ENCODE measurements at places on chromosomes 12 and 14. TPM values are rescaled to one million over a fixed set of nuclear protein-coding genes. Genes with fewer than 3 reads are reported as not detected.

ITGA7 gene
- total RNA-seq, result 3.1 TPM

CCT2 gene
- 152 TPM for total RNA-seq

CEP128 gene
- 27.4 TPM for total RNA-seq

DNA sequence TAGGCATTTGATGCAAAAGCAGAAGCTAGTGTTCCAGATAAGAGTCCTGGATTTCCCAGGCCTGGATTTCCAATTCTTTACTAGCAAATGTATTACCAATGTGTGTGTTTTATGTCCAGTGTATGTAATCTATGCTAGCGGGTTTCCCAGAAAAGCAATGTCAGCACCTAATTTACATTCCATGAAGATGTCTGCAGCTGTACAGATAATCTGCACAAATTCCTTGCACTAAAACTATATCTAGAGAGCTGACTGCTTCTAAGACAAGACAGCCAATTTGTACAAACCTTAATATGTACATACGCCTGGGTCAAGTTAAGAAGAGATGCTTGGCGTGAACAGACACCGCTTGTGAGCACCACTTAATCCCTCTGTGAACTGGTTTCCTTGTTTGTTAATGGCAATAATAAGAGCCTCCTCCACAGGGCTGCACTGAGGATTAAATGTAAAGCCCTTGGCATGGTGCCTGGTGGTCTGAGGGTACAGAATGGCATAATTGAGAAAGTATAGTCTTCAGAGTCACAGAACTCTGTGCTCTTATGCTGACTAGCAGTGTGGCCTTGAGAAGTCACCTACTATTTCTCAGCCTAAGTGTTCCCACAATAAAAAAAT, 185.6 kb downstream of the EPS8 start:
- no peak overlapping the region for H3K27ac ChIP-seq
- H3K4me1 ChIP-seq, result no peaks in the 10 kb centered on the region
- peaks cover 2% of the 10 kb centered on the region for H3K27me3 ChIP-seq
- H3K36me3 ChIP-seq, result no peaks in the 10 kb centered on the region
- DNase-seq, result no peak

GRCh38 chr12:122021822-122022392, at the start of gene BCL7A:
Gene BCL7A (plus strand): TSS chr12:122021884. CDS start chr12:122022092, 208 bp downstream.
- peaks cover 19% of the 10 kb centered on the region for H3K27me3 ChIP-seq
- H3K4me1 ChIP-seq, result peaks cover 16% of the 10 kb centered on the region
- H3K36me3 ChIP-seq, result peaks cover 6% of the 10 kb centered on the region
- peak within 1 kb of the TSS; percentile 89 for H3K27ac ChIP-seq

DNA sequence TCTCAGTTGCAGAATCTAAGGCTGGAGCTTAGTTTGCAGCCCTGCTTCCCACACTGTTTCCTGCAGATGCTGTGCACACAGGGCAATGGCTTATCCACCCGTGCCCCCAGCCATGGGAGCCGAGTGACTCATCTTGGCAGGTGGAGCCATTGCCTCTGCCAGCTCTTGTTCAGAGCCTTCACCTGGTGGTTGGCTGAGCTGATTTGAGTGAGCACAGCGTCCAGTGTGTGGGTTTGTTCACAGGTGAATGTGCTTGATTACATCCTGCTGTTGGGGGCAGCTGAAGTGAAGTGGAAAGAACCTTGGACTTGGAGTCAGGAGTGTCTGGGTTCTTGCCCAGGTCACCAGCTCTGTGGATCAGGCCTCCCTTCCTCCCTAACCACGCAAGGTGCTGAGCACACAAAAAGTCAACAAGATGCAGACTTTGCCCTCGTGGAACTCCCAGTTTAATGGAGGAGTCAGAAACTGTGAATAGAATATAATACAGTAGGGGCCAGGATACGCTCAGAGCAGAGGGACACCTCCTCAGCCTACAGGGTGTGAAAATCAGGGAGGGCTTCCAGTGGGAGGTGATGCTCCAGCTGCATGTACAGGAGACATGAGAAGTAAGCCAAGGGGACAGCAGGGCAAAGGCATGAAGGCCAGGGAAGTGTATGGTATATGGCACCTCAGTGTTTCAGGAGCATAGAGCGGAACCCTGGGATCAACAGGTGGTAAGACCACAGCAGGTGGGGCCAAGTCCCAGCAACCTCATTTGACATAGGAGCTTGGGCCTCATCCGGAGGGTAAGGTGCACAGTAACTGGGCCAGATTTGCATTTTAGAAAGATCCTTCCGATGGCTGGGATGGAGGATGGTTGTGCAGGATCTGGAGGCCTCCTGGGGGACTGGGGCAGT, 22.8 kb downstream of the JDP2 start:
- no peak for DNase-seq
- H3K4me1 ChIP-seq, result peaks cover 14% of the 10 kb centered on the region
- no peaks in the 10 kb centered on the region for H3K36me3 ChIP-seq
- peaks cover 7% of the 10 kb centered on the region for H3K27me3 ChIP-seq

DNA sequence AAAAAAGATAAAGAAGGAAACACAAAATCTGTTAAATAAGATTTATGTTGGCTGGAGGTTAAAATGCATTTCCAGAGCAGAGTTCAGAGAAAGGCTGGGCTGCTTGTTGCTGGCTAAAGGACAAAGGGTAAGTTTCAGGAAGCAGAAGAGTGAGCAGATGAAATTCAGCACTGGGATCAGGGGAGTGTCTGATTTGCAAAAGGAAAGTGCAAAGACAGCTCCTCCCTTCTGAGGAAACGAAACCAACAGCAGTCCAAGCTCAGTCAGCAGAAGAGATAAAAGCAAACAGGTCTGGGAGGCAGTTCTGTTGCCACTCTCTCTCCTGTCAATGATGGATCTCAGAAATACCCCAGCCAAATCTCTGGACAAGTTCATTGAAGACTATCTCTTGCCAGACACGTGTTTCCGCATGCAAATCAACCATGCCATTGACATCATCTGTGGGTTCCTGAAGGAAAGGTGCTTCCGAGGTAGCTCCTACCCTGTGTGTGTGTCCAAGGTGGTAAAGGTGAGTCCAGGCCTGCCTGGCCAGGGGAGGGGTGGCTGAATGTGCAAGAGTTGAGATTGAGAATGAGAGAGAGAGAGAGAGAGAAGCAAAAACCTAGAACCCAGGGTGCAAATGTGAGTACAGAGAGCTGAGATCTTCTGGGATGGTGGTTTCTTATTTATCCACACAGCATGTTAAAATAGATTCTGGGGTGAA, at the start of gene OAS1:
Gene OAS1, plus strand, starts transcription at position 251 of the 703 bp plus-strand sequence. Its CDS starts 78 bp downstream, at position 329.
- no peaks in the 10 kb centered on the region for H3K27me3 ChIP-seq
- H3K27ac ChIP-seq, result peak within 1 kb of the TSS; percentile 98
- peak within 1 kb of the TSS; percentile 98 for H3K4me3 ChIP-seq
- DNase-seq, result peak; percentile 75
- peaks cover 55% of the 10 kb centered on the region for H3K36me3 ChIP-seq

DNA sequence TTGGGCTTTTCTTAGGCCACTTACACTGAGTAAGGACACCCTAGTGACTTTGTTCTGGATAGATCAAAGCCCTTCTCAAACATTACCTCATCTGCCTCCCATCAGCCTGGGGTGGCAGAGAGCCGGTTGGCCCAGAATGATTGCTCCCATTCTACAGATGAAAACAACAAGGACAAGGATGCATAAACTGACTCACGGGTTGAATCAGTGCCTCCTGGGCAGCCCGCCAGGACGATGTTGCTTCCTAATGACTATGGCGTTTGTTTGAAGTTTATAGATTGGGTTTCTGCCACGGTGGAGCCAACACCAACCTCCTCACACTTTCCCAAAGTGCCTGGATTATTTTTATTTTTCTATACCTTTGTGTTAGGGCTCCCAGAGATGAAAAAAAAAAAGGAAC, 3.6 kb upstream of the VRK1 start:
- no peaks in the 10 kb centered on the region for H3K36me3 ChIP-seq
- no peak overlapping the region for H3K4me3 ChIP-seq
